Sigmoid colon (tissue), 7 donors: ENCODE measurements at places on chromosomes 2 and 18.

- no peak for DNase-seq
Observed at GRCh38 chr2:196259507-196260481, 88.4 kb upstream of the STK17B start.

GRCh38 chr2:143169105-143169504 lies 39.9 kb downstream of the ARHGAP15 start:
- DNase-seq = no peak

DNA sequence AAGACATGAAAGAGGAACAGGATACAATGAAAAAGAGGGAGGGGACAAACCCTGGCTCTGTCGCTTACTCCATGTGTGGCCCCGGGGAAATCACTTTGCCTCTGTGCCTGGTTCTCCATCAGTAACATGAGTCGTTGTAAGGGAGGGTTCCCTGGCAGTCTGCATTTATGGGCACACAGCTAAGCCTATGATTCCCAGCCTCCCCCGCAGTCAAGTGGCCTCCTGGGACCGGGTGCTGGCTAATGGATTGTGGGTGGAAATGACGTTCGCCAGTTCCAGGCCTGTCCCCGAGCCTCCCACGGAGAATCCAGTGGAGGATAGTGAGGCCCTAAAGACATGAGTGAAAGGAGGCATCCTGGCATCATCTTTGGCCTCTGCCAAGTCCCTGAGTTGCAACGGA lies 42.7 kb downstream of the SFXN5 start:
- no peak for DNase-seq

GRCh38 chr18:24443870-24444269 lies 16.6 kb upstream of the HRH4 start:
- no peak for DNase-seq

DNA sequence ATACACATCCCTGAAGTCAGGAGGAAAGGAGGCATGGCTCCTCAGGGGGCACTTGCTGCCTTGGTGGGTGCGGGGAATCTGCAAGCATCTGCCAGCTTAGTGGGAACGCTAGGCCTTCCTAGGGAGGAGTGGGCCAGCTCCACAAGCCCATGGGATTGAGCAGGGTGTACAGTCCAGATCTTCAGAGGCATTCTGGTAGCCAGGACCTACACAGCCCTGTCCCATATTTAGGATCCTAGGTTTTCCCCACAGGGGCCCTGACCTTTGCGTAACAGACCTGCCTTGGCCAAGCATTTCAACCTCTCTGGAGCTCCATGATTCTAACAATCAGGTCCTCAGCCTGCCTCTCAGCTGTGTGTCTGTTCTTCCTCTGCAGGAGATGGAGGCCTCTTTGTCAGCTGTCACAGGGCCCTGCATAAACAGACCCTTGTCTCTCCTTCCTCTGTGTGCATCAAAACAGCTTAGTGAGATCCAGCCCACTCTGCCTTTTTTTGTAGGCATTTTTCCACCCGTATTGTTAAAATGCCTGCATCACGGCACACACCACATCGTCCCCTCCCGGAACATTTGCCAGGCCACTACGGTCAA lies 140.2 kb upstream of the NDUFV2 start:
- peak; percentile 24 for DNase-seq
